ENCODE measurements at places on chromosomes 4 and X. TPM values are rescaled to one million over a fixed set of nuclear protein-coding genes. Genes with fewer than 3 reads are reported as not detected.

- no peak for DNase-seq
Measured at GRCh38 chr4:70706044-70706461, 15.7 kb upstream of the RUFY3 start.

DNA sequence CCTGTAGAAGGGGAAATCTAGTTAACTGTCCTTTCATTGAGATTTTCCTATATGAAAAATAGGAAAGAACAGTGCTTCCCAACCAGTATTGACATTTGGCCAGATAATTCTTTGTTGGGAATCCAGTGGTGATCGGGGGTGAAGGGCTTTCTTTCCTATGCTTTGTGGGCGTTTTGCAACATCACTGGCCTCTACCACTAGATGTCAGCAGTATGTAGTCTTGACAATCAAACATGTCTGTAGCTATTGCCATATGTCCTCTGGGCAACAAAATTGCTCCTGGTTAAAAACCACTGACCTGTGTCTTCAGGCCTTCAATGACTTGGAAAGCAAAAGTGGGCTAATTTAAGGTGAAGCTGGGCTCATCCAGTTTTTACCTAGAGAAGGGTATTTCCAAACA is 658.5 kb downstream of the DACH2 start:
- DNase-seq: no peak

DNA sequence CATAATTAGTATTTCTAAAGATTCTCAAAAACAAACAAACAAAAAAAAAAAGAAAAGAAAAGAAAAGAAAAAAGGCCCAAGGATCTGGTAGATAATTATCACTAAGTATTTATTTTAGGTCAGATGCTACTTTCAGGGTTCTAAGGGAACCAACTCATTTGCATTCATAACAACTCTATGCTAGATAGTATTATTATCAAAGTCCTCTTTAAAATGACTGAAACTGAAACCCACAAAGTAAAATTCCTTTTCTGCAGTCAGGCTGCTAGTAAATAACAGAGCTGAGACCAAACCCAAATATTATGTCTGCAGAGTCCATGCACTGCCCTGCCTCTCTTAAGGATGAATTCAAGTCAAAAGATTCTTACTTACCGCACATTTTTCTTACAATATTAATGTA is 38.3 kb upstream of the MAPK10 start:
- no peak for DNase-seq

The RNF175 gene
- 3.6 TPM for total RNA-seq

GRCh38 chrX:131565909-131566308 is 22.0 kb downstream of the OR13H1 start:
- no peak for DNase-seq

- DNase-seq: no peak
Measured at GRCh38 chr4:112978691-112979472, 70.6 kb upstream of the ANK2 start.
